ENCODE measurements at places on chromosomes 13 and 19. TPM values are rescaled to one million over a fixed set of nuclear protein-coding genes. Genes with fewer than 3 reads are reported as not detected.

DNA sequence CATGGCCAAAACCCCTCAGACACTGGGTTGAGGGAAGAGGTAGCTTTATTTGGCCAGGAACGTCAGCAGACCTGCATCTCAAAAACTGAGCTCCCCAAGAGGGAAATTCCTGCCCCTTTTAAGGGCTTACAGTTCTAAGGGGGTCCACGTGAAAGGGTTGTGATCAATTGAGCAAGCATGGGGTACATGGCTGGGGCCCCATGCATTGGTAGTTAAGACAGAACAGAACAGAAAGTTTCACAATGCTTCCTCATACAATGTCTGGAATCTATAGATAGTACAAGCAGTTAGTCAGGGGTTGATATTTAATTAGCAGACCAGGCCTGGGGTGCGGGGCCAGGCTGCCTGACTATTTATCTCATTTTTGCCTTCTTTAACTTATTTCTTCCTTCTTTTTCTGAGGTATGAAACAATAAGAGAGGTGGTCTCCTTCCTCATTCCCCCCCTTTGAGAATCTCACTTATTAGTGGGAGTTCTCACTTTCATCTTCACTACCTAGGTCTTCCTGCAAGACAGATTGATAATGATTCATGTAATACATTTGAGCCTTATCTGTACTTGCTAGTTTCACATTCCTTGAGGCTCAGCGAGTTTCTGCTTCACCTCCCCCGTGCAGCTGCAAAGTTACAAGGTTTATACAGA lies 84.8 kb downstream of the SLC25A15 start:
- peak; percentile 2 for DNase-seq

DNA sequence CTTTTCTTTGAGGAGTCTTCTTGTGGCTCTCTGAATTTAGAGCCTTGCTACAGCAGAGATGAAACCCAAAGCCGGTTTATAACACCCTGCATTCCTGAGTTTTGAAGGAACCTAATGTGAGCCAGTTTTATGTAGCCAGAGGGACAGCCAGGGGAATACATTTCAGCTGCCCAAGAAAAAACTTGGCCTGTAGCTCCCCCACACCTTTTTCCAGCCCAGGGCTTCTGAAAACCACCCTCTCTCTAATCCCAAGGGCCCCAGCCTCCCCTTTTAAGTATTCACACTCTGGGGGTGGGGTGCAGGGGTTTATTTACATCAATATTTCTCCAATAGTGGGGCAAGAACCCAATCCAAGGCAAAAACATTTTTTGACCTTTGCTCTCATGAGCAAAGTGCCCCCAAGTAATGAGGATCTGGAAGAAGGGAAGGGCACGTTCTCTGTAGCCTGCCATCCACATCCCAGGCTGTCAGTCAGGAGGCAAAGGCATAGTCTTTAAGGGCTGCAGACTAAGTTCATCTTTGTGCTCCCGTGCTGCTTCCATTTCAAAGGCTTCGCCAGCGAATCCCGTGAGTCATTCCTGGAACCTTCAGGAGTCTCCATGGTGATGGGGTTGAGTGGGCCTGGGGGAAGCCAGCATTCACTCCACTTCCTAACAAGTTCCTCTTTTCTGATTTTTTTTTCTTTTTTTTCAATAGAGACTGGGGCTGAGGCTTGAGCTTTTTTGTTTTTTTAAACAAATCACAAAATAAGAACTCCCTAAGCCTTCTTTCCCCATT lies 33.2 kb upstream of the MEDAG start:
- peak; percentile 30 for DNase-seq

DNA sequence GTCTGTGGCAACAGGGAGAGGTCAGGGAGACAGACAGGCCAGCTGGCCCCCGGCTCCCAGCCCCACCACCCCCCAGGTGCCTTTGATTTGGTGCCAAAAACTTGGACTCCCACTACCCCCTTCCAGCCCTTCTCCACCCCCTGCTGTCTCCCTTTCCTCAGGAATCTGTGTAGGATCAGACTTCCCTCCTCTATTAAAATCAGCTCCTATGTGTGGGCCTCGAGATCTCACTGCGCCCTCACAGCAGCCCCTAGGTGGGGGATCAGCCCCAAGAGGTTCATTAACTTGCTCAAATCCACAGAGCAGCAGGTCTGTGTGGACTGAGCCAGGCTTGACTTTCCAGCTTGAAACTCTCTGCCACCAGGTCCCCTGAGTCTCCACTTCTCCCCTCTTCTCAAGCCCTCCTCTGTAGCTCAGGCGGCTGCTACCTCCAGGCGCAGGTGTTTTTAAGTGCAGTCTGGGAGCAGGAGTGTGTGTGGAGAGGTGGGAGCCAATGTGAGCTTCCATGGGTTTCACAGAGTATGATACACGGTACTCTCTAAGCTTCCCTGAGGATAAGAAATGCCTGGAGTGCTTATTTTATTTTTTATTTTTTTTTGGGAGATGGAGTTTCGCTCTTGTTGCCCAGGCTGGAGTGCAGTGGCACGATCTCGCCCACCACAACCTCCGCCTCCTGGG lies 1.7 kb downstream of the GAPDHS start:
- no peak for DNase-seq

GRCh38 chr13:60090574-60090973 lies 73.2 kb downstream of the DIAPH3 start:
- no peak for DNase-seq

- DNase-seq, result no peak
Observed at GRCh38 chr13:90995614-90996013, 351.9 kb upstream of the MIR17HG start.

- DNase-seq, result peak; percentile 81
Observed at GRCh38 chr19:49442354-49442753, 1.0 kb upstream of the SLC17A7 start.

GRCh38 chr13:75946536-75947284 lies 310.6 kb downstream of the LMO7 start:
- DNase-seq, result no peak

DNA sequence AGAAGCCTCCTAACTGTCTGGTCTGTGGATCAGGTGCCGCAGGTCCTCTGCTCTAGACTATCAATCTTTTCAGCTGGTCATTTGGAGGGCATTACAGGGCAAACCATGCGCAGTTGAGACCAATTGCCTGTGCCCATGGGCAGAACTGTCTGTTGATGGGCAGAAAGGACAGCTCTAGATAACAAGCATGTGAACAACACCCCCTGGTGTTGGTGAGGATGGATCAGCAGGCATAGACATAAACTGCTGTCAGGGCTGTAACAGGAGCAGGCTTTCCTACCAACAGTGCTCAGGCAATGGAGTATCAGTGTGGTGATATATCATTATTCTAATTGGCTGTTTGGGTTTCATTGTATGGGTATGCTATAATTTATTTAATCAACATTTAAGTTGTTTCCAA lies 104.7 kb upstream of the KL start:
- DNase-seq, result peak; percentile 70

DNA sequence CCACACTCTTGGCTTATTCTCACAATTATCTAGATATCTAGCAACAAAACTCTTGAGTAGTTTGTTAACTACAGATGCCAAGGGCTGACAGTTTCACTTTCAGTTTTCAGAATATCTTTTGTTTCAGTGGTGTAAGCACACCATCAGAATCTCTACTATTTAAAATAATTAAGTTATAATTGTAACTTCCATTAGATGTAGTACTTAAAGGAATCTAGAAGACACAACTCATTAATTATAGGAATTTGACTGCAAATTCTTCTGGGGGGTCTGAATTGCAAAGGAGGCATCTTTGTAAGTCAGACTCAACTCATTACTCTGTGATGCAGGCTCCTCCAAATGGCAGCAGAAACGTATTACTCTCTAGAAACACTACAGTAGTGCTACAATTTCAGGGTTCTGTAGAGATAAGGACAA lies 44.9 kb upstream of the USPL1 start:
- DNase-seq, result peak; percentile 71

DNA sequence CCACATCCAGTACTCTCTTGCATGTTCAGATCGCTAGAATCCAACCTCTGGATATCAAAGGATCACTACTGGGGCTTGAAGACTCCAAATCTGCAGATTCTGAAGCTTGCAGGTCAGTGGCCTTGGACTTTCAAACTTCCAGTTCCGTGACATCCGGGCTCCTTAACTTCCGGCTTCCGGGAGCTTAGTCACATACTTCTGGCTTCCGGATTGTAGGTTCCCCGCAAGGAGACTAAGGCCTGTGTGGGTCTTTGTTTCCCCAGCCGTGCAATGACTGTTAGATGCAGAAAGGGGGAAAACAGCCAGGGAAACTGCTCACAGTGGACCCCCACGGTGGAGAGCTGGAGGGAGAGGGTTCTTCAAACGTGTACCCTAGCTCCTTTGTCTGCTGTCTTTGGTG lies 41.4 kb downstream of the ZNF333 start:
- peak; percentile 53 for DNase-seq

DNA sequence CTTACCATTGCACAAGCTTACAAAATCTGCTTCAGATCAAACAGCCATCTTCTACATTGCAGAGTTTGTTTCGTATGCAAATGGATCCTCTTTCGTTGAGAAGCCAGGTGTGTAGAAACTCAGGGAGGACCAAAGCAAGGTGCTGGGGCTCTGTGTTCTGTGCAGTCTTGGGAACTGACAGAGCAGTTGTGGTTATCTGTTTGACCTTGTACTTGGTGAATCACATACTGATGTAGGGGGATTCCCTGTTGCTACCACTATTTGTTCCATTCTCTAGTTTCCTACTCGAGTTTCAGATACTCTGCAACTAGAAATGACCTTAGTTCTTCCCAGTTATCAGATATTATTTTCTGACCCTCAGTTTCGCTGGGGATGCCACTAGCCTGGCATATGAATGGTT lies 95.2 kb upstream of the CLDN10 start:
- no peak for DNase-seq

DNA sequence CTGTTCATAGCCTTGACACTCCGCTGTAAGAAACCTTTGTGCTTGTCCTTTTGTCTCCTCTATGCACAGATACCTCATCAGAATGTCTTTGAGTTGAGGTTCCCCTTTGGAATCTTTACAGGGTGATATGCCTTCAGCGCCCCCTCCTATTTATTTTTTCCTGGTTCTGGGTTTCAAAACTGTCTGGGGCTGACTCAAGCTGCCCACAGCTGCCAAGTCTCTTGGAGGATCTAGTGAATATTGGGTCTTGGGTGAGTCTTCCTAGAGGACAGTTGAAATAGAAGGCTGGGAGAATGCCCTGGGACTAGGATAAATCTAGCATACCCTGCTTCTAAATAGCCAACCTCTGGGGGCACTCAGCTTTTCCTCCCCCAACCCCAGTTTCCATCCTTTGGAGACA lies 930 bp downstream of the ZNF136 start:
- DNase-seq, result no peak

- DNase-seq, result no peak
Observed at GRCh38 chr19:7109678-7110289, 40.3 kb downstream of the ZNF557 start.

The ZNF430 gene
- 12.4 TPM for total RNA-seq

The NTN5 gene
- not detected for total RNA-seq

The BRD4 gene
- 178 TPM for total RNA-seq

The KIRREL2 gene
- 0.17 TPM for total RNA-seq

The PRTN3 gene
- total RNA-seq, result not detected
